ENCODE measurements at places on chromosomes 6 and 20.
A peak's percentile ranks its signal among the peaks of the same experiment; 100 is the strongest.

GRCh38 chr6:159080217-159080976, 35.6 kb upstream of the TAGAP start:
- DNase-seq = no peak

GRCh38 chr6:109793792-109794191, 102.7 kb downstream of the FIG4 start:
- peak; percentile 66 for DNase-seq

GRCh38 chr6:129662406-129662766, 47.6 kb downstream of the ARHGAP18 start:
- peak; percentile 9 for DNase-seq

- no peak for DNase-seq
These were observed 114.9 kb downstream of the FOXC1 start for GRCh38 chr6:1724616-1725015.

DNA sequence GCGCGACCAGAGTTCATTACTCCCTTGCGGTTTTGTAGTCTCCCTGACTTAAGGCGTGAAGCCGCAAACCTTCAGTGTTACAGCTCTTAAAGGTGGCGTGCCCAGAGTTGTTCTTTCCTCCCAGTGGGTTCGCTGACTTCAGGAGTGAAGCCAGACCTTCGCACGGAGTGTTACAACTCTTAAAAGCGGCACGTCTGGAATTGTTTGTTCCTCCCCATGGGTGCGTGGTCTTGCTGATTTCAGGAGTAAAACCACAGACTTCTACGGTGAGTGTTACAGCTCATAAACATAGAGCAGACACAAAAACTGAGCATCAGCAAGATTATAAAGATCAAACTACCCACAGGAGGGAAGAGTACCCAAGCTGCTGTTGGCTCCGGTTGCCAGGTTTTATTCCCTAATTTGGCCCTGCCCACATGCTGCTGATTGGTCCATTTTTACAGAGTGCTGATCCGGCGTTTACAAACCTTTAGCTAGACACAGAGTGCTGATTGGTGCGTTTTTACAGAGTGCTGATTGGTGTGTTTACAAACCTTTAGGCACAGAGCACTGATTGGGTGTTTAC, 10.4 kb downstream of the TMEM14C start:
- DNase-seq = no peak

- DNase-seq = no peak
These were observed 74.1 kb downstream of the TTLL2 start for GRCh38 chr6:167399051-167399387.

DNA sequence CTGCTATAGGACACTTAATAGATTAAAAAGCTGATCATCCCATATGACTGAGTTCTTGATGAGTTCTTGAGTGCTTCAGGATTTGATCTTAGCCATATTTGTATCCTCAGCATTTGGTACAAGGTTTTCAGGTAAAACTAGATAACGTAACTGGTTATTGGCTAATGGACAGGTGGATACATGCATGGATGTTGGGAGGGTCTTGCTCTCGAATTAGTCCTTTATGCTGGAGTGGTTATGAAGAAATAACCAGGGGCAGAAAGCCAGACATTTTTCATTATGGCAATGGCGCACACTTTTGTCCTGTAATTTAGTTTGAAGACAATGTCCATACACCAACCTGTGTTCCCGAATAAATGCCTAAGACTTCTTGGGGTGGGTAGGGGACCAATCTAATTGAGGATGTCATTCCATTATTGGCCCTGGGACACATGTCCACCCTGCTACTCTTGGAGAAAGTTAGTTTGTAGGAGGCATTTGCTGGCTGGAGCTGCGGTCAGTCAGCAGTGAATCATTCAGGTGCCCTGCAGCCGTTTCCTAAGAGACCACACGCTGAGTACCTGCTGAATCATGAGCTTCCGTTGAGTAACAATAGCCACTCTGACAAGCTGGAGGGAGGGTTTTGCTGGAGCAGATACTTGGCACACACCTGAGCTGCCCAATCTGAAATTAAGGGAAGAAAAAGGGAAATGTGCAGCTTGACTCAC, 194.4 kb downstream of the FOXA2 start:
- no peak for DNase-seq

DNA sequence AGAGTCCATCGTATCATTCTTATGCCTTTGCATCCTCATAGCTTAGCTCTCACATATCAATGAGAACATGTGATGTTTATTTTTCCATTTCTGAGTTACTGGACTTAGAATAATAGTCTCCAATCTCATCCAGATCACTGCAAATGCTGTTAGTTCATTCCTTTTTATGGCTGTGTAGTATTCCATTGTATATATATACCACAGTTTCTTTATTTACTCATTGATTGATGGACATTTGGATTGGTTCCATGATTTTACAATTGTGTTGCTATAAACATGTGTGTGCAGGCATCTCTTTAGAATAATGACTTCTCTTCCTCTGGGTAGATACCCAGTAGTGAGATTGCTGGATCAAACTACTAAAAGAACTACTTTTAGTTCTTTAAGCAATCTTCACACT, 21.0 kb upstream of the TFB1M start:
- no peak for DNase-seq

GRCh38 chr20:24328901-24329300, 140.5 kb upstream of the SYNDIG1 start:
- DNase-seq = no peak

- DNase-seq = no peak
These were observed 24.1 kb downstream of the KIF25 start for GRCh38 chr6:168021581-168021980.

- DNase-seq = no peak
These were observed 49.6 kb downstream of the MOCS1 start for GRCh38 chr6:39884696-39885095.

GRCh38 chr6:37201726-37202125, 31.8 kb downstream of the PIM1 start:
- DNase-seq = no peak

GRCh38 chr6:1018041-1018440, 293.9 kb upstream of the FOXQ1 start:
- DNase-seq = no peak

- DNase-seq = no peak
These were observed 410.3 kb upstream of the SLC35B3 start for GRCh38 chr6:8845690-8846089.

GRCh38 chr6:86609549-86610388, 327.6 kb upstream of the HTR1E start:
- DNase-seq = no peak

- no peak for DNase-seq
These were observed 147.8 kb downstream of the EYA2 start for GRCh38 chr20:47042464-47042863.

GRCh38 chr6:24547243-24547642, 52.5 kb downstream of the ALDH5A1 start:
- DNase-seq = peak; percentile 57

GRCh38 chr6:30357678-30358540, 13.0 kb downstream of the RPP21 start:
- DNase-seq = peak; percentile 58

DNA sequence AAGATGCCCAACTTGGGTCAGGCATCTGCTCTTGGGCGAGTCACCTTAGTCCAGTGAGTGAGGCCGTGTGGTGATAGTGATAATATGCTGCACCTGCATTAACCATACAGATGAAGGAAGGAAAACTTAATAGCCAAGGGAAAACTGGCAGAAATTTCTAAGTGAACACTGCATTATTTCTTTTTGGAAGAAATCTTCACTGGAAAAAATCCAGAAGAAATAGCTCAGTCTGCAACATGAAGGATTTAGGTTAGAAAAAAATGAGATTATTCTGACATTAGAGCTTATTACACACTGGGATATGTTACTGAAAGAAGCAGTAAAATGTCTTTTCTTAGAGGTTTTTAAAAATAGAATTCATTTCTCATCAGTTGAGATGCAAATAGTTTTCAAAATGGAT, 947.3 kb downstream of the KIF16B start:
- DNase-seq = no peak

DNA sequence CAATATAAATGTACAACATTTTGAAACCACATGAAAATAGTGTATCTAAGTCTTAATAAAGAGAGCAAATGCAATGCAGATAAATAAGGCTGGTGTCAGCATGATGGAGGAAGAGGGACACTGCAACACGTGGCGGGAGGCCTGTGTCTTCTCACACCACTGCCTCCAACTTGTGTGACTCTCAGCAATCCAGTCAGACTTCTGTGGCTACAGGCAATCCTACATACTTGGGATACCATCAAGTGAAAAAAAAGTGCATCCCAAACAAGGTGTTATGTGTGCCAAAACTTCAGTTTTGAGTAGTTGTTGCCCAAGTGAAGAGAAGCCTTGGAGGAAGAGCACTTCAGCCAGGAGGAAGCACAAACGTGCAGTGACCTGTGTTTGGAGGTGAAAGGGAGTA, 68.6 kb downstream of the PKIB start:
- DNase-seq = no peak

DNA sequence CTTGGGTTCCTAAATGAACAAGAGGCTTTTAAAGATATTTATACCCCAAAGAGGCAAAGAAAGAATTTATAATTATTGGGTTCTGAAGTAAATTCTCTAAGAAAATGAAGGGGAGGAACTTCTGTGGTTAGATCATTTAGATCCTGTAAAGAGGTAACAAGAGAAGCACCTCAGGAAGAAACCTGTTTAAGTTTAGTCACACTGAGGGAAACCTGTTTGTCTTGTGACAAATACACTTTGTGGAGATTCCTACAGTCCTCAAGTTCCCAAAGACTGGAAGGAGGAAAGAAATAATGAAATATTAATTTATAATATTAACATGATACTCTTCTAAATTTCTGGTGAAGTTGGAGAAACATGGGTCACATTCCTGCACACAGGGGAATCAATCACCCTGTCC, 647.5 kb downstream of the EYS start:
- DNase-seq = no peak

GRCh38 chr6:8334113-8334512, 101.2 kb downstream of the SLC35B3 start:
- no peak for DNase-seq

DNA sequence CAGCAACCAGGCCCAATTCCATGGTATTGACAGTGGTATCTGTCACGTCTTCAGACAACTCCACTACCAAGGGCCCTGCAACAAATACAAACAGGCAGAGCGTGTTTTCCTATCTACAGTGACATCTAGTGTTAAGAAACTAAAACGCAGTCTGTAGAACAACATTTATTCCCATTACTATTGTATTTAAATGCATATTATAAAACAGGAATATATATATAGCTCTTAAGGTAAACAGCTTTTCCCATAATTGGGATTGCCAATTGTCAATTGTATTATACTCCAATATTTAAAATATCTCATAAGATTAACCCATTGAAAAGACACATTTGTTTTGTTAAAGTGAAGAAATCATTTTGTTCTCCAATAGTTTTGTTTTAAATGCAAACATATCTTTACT, 97.2 kb downstream of the KIF16B start:
- DNase-seq = peak; percentile 32

- no peak for DNase-seq
These were observed 9.7 kb upstream of the HMGA1 start for GRCh38 chr6:34226731-34227586.

DNA sequence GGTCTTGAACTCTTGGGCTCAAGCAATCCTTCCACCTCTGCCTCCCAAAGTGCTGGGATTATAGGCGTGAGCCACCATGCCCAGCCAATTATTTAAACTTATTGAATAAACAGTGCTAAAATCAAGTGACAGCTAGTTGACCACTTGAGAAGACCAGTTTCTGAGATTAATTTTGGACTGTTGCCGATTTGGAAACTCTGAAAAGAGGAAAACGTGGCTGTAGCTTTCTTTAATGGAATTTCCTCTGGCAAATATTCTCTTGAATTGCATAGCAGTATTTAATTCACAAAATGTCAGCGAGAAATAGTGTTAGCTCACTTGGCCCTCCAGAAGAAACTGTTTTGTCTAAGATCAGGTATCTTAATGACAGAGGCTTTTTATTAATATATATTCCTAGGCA, 754.5 kb downstream of the HDGFL1 start:
- no peak for DNase-seq

DNA sequence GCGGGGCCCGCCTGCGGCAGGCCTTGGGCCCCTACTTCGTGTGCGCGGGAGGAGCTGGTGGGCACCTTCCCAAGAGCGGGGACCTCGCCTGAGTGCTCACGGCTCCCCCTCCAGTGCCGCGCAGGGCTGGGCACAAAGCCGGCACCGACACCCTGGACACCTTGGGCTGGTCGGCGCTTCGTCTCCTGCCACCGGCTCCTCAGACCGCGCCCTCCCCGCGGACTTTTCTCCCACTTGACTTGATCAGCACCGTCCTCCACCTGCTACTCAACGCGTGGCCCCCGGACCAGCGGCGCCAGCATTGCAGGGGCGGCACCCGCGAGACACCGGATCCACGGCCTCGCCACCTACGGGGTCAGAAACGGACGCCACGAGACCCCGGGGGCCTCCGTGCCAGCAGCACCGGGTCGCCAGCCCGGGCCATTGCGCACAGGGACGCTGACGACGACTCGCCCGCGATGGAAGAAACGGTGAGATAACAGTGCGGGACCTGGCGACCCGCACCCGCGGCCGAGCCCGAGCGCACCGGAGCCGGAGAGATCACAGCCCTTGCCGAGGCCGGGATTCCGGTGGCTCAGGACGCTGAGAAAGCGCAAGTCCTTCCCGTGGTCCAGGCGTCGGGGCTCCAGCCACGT, 154.2 kb downstream of the DLL1 start:
- no peak for DNase-seq

DNA sequence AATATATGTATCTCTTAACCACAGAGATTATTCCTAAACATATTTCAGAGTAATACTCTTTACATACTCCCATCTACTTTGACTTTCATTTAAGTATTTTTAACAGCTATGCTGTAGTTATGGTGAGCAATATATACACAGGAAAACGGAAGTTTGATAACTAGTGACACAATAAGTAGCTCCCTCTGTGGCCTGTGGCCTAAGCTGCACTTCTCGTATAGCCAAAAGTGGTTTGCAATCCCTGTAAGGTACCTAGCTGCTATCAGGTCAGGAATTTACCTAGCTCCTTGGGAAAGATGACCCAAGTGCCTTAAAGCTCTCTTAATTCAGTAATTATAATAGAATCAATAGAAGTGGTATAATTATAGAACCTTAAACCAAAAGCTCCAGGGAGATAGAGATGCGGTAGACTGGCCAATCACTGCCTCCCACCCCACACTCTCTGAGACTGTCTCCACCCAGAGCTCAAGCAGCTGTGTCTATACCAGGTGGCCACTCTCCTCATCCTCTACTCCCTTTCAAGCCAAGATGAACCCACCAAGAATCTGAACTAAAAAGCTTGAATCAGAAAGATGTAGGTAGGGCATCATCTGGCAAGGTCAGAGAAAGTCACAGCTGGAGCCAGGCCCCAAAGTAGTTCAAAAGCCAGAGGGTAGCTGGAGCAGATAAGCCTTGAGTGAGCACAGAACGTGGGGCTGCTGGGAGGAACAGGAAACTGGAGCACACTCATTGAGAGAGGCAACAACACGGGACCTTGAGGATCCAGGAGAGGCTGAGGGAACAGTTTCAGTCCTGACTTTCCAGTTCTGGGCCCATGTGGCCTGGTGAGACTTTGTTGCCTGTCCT, 84.9 kb upstream of the ASF1A start:
- DNase-seq = peak; percentile 43
